ENCODE measurements at places on chromosomes 4 and X.

DNA sequence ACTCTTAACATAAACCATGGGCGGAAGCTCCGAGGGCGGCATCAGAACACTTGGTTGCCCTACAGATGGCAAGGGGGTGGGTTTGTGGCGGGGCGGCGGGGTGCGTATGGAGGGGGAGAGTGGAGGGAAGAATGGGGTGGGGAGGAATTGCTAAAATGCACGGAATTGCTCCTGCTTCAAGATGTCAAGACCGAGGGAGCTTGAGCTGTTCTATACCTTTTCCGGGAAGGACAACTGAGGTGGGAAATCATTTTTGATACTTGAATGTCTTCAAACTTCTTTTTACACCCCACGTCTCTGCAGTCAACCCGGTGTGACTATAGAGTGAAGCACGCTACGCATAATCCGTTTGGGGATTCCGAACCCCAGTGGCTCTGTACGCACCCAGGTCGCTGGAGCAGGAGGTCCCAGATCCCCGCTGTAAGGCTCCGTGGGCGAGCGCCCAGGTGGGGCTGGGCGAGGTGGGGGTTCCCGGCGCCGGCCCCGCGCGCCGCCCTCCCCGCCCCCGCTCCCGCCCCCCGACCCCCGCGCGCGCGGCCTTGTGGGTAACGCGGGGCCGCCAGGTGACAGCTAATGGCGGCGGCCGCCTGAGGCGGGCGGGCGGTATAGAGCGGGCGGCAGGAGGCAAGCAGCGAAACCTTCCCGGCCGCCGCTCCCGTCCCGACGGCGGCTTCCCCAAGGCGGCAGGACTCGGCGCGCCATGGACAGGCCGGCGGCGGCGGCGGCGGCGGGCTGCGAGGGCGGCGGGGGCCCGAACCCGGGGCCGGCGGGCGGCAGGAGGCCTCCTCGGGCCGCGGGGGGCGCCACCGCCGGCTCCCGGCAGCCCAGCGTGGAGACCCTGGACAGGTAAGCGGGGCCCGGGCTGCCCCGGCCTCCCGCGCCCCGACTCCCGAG, at the start of gene MTMR1:
Gene MTMR1, plus strand, starts transcription at position 566 of the 894 bp plus-strand sequence. Its CDS starts 135 bp downstream, at position 701.
- peak; percentile 47 for DNase-seq

DNA sequence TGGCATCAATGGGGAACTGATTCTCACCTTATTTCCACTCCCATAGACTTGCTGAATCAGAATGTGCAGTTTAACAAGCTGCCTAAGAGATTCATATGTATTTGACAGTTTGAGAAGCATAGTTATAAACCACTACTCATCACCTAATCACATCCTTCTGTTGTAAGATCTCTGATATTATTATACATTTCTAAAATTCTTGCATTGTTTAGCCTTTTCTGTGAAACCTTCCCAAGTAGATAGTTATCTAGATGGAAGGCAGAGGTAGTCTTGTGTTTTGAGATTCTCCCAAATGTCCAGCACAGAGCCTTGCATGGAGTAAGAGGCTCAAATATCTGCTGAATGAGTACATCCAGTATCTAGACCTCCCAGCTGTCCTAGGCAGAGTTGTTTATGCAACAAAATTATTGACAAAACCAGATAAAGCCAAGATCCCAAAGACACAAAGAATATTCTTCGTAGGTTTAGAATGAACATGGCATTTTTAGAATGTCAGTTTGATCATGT, 227.3 kb downstream of the KDR start:
- DNase-seq = no peak

- DNase-seq = no peak
These were observed 15.4 kb upstream of the PRRG3 start for GRCh38 chrX:151679798-151680402.

DNA sequence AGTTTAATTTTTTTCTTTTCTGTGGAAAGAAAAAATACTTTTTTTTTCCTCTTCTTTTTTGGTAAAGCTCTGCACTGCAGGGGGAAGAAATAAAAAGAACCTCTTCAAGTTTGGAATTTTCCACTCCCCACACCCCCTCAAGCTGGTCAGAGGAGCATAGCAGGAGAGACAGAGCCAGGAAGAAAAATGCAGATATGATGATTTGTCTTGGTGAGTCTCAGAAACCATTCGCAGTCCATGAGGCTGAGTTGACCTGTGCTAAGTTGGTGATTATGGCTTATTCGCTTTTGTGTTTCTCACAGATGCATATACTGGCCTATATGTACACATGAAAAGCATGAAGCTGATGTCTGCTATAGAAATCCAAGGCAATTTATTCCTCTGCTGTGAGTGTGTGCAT, 205.9 kb downstream of the LDB2 start:
- no peak for DNase-seq

Measured in NCI-H2171 (cell line).